ENCODE measurements at places on chromosomes 1 and 21.

GRCh38 chr1:36128126-36128904, 3.3 kb upstream of the COL8A2 start:
- DNase-seq, result no peak

GRCh38 chr21:42403611-42404231, at the start of gene UBASH3A:
UBASH3A (plus strand) TSS chr21:42403902; CDS start chr21:42403946, 44 bp downstream.
- no peak for DNase-seq

DNA sequence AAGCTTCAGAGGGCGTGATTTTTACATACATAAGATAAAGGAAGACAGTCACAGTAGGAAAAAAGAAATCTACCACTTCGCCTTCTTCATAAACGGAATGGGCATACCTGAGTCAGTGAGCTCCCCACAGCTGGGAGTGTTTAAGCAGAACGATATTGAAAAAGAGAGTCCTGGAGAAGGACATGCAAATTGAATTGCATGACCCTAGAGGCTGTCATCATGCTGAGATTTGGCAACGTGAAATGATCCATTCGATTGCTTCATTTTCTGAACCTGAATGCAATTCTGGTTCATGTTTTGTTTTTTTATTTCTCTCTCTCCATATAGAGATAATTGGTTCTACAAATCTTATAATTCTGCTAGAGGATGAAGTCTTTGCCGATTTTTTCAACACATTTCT, 3.7 kb downstream of the RGSL1 start:
- no peak for DNase-seq

GRCh38 chr1:231629132-231629531, 2.5 kb downstream of the DISC1 start:
- DNase-seq, result no peak

DNA sequence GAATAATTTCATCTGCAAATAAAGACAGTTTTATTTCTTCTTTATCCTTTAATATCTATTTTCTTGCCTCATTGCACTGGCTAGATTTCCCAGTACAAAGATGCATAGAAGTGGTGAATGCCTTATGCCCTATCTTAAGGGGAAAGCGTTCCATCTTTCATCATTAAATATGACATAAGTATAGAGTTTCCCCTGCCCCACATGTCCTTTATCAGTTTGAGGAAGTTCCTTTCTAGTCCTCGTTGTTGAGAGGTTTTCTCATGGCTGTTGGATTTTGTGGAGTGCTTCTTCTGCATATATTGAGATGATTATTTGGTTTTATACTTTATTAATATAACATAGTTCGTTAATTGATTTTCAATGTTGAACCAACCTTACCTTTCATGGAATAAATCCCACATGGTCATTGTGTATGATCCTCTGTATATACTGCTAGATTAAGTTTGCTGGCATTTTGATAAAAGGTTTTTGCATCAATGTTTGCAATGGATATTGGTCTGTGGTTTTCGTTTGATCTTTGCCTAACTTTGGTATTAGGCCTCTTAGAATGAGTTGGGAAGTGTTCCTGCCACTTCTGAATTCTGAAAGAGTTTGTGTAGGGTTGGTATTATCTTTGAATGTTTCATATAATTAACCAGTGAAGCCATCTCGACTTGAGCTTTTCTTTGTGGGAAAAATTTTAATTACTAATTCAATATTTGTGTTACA, 15.6 kb downstream of the PRKACB start:
- DNase-seq, result no peak

DNA sequence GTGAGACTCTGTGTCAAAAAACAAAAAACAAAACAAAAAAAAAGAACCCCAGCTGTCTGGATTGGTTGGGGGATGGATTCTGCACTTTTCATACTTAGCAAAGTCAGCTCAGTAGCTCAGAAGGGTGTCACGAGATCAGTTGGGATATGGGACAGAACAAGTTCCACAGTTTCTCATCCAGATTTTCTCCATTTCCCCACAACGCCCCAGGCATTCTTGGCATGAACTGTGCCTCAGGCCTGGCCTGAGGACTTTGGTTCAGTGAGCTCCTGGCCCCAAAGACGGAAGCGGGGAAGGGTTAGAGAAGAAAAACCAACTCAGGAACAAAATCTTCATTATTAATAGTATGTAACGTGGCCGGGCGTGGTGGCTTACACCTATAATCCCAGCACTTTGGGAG, 1.9 kb downstream of the AKR7A2 start:
- no peak for DNase-seq

GRCh38 chr1:170700842-170701615, 37.1 kb downstream of the PRRX1 start:
- no peak for DNase-seq

DNA sequence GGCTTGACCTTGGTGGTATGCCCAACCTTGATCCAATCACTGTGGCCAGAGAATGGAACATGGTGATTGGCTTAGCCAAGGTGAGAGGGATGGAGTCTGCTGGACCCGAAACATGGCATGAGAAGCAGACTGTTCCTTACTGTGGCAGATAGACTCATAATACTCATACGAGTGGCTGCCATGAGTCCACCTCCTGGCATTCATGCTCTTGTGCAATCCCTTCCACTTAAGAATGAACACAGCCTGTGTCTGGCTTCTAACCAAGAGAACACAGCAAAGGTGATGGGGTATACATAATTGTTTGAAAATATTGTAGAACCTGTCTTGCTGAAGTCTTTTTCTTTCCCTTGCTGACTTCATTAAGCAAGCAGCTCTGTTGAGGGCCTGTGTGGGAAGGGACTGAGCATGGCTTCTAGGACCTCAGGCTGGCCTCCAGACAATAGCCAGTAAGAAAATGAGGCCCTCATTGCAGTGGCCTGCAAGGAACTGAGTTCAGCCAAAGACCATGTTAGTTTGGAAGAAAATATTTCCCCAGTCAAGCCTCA, 85.9 kb downstream of the ZNF281 start:
- no peak for DNase-seq

DNA sequence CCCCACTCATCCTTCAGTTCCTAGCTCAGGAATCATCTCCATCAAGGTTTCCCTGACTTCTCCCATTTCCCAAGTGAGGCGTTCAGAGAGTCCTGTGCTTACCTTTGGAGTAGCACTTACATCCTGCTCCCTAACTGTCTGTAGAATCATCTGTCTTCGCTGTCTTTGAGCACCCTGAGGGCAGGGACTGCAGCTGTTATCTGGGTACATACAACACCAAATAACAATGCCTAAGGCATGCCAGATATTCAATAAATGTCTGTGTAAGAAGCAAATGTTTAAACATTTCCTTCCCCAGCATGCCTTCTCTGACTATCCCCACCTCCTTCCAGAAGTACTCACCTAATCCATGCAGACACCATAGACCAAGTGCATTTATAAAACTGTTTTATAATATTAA, 65.4 kb downstream of the JAK1 start:
- DNase-seq, result no peak

GRCh38 chr1:175095978-175096607, 28.5 kb downstream of the TNN start:
- DNase-seq, result no peak

DNA sequence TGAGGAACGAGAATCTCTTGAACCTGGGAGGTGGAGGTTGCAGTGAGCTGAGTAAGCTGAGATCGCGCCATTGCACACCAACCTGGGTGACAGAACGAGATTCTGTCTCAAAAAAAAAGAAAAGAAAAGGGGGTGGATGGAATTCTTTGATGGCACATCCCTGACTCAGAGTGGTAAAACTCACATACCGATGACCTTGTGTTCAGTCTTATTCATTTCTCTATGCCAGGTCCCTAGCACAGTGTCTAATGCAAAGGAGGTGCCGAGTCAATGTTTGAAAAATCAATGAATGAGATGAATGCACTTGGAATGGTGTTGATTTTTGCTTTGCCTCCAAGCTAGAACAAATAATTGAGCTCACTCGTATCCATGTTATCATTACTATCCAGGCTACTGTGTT, 18.5 kb upstream of the FAM20B start:
- no peak for DNase-seq

- DNase-seq, result no peak
Observed at GRCh38 chr21:36555199-36555800, 75.4 kb upstream of the CLDN14 start.

DNA sequence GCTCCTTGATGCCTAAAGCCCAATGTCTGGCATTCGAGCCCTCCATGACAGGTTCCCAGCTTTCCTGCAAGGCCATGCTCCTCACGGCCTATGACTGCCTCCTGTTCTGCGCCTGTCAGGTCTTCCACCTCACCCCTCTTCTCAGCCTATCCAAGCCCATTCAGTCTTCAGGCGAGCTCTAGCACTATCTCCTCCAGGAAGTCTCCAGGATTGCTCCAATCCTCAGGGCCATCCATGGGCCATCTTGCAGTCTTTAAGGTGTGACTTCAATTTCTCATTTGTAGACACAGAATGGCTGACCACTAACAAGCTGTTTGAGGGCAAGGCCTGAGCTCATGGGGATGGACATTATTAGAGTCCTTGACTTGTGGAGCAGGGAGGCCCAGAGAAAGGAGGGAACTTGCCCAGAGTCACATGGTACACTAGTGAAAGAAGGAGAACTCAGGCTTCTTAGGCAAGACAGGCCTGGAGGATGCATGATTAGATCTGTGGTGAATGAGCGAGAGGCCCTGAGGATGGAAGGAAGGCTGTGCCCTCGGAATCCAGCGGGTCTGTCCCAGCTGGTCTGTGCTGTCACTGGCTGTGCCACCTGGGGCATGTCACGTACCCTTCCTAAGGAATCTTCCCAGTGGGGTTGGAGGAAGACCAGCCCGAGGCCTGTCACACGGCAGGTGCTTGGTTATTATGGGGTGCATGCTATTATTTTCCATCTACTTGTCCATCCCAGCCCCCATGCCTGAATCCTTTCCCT, 1.2 kb upstream of the ACOT11 start:
- no peak for DNase-seq

DNA sequence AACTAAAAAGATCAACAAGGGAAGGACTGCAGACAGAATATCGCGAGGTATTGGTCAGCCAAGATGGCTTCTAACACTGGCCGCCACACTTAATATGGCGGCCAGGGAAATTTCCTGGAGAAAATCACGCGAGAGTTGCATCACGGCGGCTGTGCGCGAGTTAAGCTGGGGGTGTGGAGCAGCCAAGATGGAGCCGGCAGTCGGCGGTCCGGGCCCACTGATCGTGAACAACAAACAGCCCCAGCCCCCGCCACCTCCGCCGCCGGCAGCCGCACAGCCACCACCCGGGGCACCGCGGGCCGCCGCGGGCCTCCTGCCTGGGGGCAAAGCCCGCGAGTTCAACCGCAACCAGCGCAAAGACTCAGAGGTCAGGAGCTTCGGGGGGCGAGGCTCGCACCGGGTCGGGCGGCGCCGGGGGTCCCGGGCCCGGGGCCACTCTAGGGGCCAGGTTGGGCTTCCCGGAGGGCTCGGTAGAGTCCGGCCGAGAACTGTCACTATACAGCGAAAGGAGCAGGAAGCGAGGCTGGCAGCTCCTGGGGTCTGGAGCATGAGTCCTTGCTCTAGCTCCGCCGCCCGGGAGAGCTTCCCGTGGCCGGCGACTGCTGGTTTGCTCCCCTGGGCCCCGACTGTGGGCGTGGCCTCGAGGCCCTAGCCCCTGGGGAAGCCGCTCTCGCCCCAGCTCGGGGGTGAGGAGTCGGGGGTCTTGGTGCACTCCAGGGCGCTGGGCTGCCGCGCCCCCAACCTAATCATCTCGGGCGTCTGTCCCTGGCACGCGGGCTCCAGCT, at the start of gene STRIP1:
TSS of gene STRIP1 (plus strand) at position 174 of the 785 bp plus-strand sequence. CDS start at position 188, 14 bp downstream.
- DNase-seq, result peak; percentile 80

DNA sequence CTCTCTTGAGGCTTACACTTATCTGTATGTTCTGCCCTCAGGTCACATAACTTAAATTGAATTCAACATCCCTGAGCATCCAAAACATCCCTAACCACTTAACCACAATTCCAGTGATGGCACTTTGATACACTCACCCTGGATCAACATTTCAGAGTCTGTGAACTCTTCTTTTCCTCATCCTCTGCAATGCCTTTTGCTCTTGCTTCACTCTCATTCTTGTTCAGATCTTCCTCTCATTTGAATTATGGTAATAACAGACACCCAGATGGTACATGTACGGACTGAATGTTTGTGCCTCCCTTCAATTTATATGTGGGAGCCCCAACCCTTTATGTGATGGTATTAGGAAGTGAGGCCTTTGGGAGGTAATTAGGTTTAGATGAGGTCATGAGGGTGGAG, 33.4 kb downstream of the PTGER3 start:
- no peak for DNase-seq

DNA sequence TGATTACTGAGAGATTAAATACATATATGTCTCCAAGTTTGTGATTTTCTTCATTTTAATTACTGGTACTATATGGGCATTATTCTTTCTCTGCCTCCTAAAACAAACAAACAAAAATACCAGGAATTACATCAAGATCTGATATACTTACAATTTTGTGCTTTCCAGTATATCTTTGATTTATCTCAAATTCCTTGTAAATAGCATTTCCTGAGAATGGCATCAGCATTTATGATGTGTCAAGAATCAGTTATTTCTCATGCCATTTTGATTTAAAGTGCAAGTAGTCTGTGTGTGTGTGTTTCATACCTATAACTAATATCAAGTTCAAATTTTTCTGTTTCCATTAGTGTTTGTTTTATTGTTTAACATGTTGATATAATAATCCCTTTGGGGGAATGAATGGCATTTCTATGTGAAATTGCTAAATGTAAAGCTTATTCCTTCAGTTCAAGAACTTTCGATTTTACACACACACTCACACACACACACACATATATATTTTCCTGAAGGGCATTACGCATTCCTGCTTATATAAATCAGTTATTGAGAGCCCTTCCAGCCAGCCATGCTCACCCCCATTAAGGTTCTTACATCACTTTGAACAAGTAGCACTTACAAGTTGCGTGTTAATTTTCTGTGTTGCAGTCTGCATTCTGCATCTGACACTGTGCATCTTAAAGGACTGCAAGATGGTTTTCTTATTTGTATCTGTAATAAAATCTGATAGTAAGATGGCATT, 102.7 kb downstream of the NEK7 start:
- DNase-seq, result no peak

- no peak for DNase-seq
Observed at GRCh38 chr1:150514913-150515327, 632 bp upstream of the FALEC start.

- no peak for DNase-seq
Observed at GRCh38 chr1:107833061-107833460, 131.9 kb downstream of the VAV3 start.

DNA sequence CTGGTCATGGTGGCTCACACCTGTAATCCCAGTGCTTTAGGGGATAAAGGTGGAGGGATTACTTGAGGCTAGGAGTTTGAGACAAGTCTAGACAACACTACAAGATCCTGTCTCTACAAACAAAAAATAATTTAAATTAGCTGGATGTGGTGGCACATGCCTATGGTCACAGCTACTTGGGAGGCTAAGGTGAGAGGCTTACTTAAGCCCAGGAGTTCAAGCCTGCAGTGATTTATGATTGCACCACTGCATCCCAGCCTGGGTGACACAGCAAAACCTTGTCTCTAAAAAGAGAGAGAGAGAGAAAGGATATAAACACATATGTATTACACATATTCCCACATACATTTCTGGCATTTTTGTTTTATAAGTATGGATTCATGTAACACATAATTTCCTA, 325.2 kb downstream of the DUSP10 start:
- no peak for DNase-seq

DNA sequence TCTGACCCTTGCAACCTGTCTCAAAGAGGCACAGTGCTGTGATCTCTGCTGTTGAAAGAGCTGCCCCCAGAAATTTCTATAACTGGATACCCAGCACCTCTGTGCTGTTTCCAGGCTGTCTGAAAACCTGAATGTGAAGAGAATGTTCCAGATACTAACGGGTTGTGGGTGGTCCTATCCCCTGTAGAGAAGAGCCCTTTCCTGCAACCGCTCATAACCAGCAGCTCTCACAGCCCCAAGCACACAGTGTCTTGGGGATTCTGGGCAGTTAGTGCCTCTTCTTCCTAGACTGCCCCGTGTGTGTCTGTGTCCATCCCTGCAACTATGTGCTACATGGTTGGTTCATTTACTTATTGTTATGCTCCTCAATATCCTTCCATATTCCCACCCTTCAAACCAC, 104.5 kb downstream of the SUSD4 start:
- no peak for DNase-seq

Data from NCI-H1436 treated with DMSO at 0.1 percent for 48 hours (cell line).